AG04450 (cell line): ENCODE measurements at places on chromosomes 6 and 20. TPM values are rescaled to one million over a fixed set of nuclear protein-coding genes. Genes with fewer than 3 reads are reported as not detected.

DNA sequence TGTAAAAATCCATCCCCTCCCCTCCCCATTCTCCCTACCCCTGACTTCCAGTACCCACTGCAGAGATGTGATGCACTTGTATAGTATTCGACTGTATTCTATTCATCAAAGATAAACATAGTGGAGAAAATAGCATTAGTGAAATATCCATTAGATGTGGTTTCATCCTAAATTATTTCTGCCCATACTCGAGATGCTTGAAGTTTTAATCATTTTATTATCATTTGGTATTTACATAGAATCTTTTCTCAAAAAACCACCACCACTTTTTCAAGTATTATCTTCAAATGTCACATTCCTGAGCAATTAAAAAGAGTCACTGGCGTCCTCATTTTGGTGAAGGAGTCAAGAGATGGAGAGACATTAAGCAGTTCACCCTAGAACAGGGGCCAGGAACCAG is 181.9 kb downstream of the HAO1 start:
- no peak for DNase-seq

- no peak for DNase-seq
Measured at GRCh38 chr6:48511378-48511777, 400.4 kb upstream of the PTCHD4 start.

GRCh38 chr6:90065173-90065572 is 170.9 kb downstream of the GJA10 start:
- no peak for DNase-seq

GRCh38 chr6:109623288-109623687 is 67.7 kb downstream of the AK9 start:
- no peak for DNase-seq

DNA sequence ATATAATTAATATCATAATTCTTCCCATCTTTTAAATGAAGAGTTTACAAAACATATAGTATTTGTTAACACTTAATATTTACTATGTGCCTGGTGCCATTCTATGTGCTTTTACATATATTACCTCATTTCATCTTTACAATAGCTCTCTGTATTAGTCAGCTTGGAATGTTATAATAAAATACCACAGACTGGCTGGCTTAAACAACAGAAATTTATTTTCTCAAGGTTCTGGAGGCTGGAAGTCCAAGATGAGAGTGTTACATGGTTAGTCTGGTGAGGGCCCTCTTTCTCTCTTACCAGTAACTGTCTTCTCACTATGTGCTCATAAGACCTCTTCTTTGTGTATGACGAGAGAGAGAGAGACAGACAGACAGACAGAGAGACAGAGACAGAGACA is 110.2 kb downstream of the NKAIN2 start:
- no peak for DNase-seq

- DNase-seq: no peak
Measured at GRCh38 chr6:13278164-13278563, 50.2 kb downstream of the TBC1D7 start.

SLC35B3 gene
- polyA plus RNA-seq: 29.0 and 38.2 TPM in 2 replicates

GRCh38 chr6:30508890-30509736 is 19.8 kb downstream of the HLA-E start:
- DNase-seq: no peak

SRMS gene
- polyA plus RNA-seq: not detected in 2 replicates

TFAP2D gene
- polyA plus RNA-seq: not detected in 2 replicates

CD109 gene
- 31.2 and 46.1 TPM in 2 replicates for polyA plus RNA-seq

RUNX2 gene
- polyA plus RNA-seq: 3.4 and 4.3 TPM in 2 replicates

OPRL1 gene
- 0.86 and 1.1 TPM in 2 replicates for polyA plus RNA-seq

GRCh38 chr6:150830439-150831165 is 34.9 kb upstream of the MTHFD1L start:
- peak; percentile 16 for DNase-seq

PYGB gene
- 43.2 and 60.0 TPM in 2 replicates for polyA plus RNA-seq

DNA sequence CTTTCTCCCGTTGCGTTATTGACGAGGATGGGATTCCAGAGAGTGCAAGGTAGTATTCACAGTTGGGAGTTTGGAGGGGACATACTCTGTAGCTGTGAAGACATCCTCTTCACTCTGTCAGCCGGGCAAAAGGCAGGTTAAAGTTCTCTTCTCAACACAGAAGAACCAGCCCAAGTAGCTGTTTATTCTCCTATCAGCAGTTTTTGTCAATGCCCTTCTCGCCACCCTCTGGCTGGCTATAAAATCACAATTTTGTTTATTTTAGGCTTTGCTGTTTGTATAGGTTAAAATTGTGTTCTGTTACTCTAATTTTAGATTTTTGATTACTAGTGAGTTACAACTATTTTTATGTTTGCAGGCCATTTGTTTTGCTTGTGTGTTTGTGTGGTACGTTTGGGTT is 37.9 kb upstream of the MAS1 start:
- no peak for DNase-seq

DNA sequence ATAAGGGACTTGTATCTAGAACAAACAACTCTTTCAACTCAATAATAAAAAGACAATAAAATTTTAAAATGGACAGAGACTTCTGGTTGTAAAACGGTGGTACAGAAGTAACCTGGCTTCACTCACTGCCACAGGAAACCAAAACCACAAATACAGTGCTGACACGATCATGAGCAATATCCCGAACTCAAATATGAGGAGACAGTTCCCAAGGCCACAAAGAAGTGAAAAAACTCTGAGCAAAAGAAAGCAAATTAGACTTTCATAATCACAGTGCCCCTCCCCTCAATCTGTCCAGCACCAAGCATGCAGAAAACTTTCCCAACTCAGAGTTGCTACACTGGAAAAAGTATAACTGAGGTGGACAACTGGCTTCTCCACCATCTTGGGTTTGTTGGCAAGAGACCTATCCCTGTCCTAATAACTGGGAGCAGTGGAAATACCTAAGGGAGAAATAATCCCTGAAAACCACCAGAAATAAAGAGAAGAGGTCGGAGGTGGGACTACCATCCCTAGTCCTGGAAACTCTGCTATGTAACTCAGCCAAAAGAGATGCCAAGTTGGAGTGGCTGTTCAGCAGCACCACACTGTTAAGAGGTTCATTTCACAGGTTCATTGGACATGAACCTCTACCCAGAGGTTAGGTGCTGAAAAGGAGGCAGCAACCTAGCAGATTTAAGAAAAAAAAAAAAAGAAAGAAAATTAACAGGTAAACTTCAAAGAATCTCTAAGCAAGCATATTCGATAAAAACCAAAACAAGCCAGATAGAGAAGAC is 55.5 kb downstream of the REV3L start:
- DNase-seq: peak; percentile 11

RANBP9 gene
- polyA plus RNA-seq: 37.7 and 38.2 TPM in 2 replicates

DNA sequence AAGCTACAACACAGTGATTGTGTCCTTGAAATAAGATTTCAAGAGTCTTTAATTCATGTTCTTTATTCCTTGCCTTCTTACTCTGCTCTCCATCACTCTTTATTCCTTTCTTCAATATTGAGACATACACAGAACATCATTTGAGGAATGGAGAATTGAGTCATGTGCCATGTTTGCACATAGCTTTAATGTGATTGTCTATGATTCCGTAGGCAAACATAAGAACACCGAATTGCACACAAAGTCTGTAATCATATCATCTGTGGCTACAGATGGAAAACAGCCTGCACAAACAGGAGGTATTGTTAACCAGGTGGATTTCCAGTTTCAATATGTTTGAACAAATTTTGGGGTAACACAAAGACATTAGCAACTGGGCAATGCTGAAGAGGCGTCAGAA is 571.6 kb upstream of the GJE1 start:
- DNase-seq: no peak

GRCh38 chr6:156954816-156955215 is 177.6 kb downstream of the ARID1B start:
- DNase-seq: no peak

DNA sequence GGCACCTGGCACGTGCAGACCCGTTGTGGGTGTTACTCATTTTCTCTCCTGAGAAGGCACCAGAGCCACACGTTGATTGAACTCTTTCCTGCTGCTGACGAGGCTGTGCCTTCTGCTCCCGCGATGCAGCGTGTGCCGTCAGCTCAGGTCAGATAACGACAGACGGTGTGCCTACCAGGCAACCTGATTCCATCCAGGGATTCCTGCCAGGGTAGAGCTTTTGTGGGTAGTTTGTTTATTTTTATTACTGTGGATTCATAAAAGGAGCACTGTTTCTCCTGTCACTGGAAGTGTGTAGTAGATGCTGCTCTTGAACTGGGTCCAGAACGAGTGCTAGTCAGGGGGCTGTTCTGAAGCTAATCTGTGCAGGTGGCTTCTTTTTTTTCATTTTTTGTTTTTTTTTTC is 20.7 kb downstream of the PRPF6 start:
- no peak for DNase-seq

- peak; percentile 74 for DNase-seq
Measured at GRCh38 chr6:52995913-52996645, 995 bp upstream of the GSTA4 start.

DNA sequence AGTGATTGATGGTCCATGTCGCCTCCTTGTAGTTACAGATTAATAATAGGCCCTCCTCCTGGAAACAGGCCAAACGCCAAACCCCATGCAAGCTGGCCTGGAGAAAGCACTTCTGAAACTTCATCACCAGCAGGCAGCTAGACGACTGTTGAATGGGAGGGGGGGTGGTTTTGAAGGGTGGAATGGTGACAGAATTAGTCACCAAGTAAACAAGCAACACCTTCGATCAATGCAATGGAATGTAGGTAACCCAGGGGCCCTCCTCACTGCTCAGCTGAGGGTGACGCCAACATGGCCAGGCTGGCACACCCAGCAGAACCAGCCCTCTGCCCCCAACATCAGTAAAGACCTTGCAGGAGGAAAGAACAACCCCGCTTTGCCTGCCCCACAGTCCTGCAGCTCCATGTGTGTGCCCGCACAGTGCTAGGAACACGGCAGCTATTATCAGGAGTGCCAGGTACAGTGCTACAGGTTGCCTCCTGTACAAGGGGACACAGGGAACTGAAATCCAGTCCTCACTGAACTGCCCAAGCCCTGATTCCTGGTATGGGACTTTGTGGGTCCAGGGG is 2.7 kb downstream of the BCAS1 start:
- DNase-seq: no peak

CLVS2 gene
- not detected in 2 replicates for polyA plus RNA-seq

BFSP1 gene
- polyA plus RNA-seq: 2.3 and 2.9 TPM in 2 replicates

- no peak for DNase-seq
Measured at GRCh38 chr20:39082622-39083398, 120.7 kb downstream of the DHX35 start.

DNA sequence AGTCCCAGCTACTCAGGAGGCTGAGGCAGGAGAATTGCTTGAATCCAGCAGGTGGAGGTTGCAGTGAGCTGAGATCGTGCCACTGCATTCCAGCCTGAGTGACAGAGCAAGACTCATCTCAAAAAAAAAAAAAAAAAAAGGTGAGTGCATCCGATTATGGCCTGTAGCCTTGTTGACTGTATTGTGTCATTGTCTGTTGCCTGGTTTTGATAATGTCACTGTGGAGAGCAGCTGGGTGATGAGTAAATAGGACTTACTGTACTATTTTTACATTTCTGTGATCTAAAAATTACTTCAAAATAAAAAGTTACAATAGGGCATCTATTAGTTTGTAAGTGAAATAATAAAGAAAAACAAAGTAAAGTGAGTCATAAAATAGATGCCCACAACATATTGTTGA is 134.1 kb upstream of the SALL4 start:
- DNase-seq: no peak

GRCh38 chr6:47839645-47840044 is 57.8 kb downstream of the OPN5 start:
- no peak for DNase-seq

- DNase-seq: no peak
Measured at GRCh38 chr6:152669895-152670294, 27.8 kb upstream of the MYCT1 start.

CASS4 gene
- polyA plus RNA-seq: 36.8 and 41.0 TPM in 2 replicates

GRCh38 chr20:50546729-50547314 is 36.6 kb downstream of the PTPN1 start:
- DNase-seq: no peak

DNA sequence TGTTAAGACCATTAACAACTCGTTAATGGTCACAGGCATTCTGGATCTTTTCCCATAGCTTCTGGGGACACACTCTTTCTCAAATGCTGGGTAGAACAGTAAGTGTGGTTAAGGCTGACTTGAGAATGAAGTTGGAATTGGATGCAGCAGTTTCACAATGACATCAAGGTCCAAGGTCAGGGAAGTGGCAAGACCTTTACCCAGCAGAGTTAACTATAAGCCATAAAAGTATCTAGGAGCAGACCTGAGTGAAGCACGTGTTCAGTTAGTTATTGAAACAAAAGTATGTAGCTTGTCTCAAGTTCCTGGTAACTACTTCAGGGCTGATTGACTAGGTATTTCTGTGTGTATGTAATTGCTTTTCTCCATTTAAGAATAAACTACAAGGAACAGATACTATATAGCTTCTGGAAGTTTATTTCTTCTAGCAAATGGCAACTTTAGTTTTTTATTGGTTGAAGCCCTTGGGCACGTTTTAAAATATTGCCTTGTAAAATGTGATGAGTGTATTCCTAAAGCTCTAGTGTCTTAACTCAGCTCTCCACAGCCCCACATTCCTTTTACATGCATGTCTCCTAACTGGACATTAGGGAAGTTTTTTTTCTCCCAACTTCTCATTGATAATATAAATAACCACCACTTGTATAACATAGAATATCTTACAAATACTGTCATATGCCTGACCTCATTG is 479.0 kb upstream of the CITED2 start:
- DNase-seq: peak; percentile 41

DNA sequence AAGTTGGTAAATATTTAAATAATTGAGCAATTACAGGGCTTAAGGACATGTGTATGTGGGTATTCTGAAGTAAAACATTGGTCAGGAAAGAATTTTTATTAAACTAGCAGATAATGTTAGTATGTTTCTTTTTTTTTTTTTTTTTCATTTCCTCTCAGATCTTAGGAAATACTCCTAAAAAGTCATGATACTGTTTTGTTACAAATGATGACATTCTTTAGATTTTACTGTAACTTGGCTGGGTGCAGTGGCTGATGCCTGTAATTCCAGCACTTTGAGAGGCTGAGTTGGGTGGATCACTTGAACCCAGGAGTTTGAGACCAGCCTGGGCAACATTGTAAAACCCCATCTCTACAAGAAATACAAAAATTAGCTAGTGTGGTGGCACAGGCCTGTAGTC is 41.5 kb downstream of the CDC40 start:
- DNase-seq: no peak

DNA sequence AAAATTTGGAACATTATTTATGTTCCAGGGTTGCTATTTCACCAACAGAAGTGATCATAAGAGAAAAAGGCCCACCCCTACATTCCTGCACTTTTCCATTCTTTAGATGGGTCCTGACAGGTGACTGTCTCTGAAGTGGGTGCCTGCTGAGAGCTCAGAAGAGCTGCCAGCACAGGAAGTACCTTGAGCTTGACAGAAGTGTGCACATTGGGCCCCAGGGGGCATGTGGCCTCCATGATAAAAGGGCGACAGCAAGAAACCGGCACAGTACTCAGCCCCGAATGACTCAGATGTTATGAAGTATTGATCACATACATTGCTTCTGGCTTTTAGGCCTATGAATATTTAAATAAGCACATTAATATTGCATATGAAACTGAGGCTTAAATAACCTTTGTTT is 150.4 kb downstream of the PCSK2 start:
- no peak for DNase-seq

CD93 gene
- 0.02 TPM in 1 of 2 replicates, not detected in the other for polyA plus RNA-seq

GMDS gene
- 18.8 and 26.4 TPM in 2 replicates for polyA plus RNA-seq
